Glutamatergic neuron (in vitro differentiated cells): ENCODE measurements at places on chromosomes 12 and 14.

- DNase-seq: no peak
Observed at GRCh38 chr12:24244801-24245200, 295.3 kb upstream of the SOX5 start.

DNA sequence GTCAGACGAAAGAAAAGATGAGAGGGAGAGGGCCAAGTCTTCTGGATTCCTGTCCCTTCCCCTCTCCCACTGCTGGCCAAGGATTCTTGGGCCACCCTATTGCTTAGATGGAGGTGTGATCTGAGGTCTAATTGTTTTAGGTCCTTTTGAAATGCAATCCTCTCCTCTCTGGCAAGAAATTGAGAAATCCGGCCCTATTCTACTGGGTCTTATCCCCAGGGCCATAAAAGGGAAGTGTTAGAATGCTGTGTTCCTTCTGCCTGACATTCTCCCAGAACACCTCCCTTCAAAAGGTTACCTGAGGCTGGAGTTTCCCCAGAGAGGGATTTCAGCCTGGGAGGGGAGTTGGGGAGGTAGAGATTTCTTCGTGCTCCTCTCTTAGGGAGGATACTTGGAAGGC is 4.4 kb downstream of the WNT5B start:
- no peak for DNase-seq

- no peak for DNase-seq
Observed at GRCh38 chr14:84351646-84352045, 1178.3 kb upstream of the FLRT2 start.

DNA sequence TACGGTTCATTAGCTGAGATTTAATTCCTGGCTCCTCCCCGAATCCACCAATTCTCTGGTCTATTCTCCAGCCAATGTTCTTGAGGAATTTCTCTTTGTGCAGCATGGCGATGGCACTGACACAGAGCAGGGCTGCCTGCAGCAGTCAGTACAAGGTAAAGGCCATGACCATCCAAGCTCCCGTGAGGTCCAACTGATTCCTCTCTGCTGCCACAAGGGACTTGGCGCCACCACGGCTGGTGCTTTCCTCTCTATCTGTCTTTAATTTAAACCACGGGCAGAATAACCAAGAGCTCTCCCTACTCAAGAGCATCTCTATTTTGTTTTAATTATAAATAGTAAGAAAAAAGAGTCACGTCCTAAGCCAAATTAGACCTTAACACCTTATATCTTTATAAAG is 12.1 kb downstream of the TMEM116 start:
- no peak for DNase-seq

DNA sequence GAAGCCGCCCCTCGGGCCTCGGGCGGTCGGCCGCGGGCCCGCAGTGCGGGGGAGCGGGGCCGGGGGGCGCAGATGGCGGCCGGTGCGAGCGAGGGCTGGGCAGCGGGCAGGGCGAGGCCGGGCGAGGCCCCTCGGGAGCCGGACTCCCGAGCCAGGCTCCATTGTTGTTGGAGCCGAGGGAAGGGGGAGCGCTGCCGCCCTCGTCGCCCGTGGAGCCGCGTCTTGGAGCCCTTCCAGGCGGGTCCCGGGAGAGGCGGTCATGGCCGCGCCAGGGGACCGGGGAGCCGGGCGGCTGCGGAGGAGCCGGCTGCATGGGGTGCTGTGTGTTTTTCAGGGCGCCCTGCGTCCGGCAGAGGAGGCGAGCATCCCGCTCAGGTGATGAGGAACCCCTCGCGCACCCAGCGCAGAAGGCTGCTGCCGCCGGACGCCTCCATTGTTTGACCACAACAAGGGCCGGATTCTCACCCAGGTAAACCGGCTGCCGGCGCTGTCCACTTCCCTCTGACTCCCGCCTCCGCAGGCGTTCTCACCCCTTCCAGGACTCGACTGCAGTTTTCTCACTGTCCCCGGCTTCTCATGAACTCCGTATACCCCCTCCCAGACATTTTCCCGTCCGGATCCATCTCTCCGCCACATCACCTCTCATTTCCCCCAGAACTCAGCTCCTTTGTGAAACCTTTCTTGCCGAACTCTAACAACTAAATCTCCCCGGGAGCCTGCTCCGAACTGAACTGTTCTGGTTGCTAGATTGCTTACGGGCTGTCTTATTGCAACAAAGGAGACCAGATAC is 732 bp downstream of the ZNF664 start:
- DNase-seq: peak; percentile 82
